ENCODE measurements at places on chromosomes 6 and 20.

DNA sequence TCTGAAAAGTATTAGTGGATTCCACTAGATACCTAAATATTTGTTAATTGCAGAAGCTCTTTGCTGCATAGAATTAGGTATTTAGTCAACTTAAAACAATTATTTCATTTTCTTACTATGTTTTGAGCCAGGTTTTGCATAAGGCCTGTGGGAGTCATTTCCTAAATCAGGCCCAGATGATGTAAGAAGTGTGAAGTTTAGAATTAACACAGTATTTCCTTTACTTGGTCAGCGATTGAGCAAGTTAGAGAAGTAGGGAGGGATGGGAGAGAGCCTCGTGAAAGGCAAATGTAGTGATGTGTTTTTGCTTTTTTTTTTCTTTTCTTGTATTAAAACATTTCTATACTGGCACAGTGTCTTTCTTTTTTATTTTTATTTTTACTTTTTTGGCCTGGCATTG, 711.1 kb downstream of the HDGFL1 start:
- no peak for DNase-seq

GRCh38 chr6:144630857-144631256, 345.7 kb downstream of the UTRN start:
- DNase-seq = no peak

DNA sequence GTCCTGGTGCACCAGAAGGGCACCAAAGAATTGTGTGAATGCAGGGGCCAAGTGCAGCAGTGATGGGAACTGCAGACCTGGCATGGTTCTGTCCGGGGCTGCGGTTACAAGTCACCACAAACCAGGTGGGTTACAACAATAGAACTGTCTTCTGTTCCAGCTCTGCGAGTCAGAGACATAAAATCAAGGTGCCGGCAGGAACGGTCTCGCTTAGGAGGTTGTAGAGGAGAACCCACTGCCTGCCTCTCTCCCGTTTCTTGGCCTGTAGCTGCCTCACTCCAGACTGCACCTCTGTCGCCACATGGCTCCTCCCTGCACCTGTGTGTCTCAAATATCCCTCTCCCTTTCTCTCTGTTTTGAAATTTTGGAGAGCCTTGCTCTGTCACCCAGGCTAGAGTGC, 143.3 kb downstream of the TAF4 start:
- DNase-seq = no peak

- no peak for DNase-seq
Measured at GRCh38 chr20:15042723-15043122, 705.3 kb upstream of the FLRT3 start.

DNA sequence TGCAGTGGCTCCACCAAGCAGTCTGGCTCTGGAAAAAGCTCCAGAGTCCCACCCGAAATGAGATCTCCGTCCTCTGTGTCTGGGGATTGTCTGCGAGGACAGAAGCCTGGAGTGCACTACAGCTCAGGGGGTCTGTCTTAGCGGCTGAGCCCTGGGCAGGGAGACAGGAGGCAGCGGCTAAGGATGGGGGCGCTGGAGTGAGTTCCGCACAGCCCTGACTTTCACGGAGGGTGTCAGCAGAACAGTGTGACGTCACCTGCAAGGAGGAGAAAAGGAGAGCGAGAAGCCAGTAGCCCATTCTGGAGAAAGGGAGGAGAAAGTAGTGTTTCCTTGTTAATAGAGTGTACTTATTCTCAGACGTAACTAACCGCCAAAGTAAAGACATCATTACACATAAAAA, 97.6 kb downstream of the FAM50B start:
- peak; percentile 44 for DNase-seq

DNA sequence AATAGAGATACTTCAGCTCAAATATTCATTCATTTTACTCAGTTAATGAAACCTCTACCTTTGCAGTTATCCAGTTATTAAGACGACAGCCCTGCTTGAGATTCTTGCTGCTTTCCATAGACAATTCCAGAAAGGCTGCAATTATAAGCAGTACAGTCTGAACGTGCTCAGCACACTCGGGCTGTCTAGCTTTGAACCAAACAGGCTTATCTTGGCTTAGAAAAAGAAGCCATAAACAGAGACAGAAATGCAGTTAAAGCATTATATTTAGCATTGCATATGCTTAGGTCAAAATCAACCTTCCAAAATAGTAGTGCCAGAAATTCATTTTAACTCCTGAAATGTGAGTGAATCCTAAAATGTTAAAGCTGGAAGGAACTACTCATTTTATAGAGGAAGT, 204.1 kb upstream of the KCNQ5 start:
- no peak for DNase-seq

- peak; percentile 77 for DNase-seq
Measured at GRCh38 chr20:1500496-1500895, 9.3 kb upstream of the SIRPB2 start.

DNA sequence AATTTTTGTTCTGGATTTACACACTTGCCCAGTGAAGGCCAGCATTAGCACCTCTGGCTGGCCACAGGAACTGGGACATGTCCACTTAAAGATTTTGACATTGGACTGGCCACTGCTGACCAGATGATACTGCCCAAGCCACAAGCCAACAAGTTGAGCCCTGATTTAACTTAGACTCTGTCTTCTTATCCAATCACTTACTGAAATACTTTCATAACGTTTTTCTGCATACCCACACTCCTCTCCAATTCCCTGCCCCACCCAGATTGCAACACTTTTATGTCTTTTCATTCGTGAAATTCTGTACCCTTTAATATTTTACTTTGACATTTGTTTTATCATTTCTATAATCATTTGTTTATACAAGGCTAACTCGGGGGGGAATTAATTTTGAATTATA, 170.3 kb upstream of the TAB2 start:
- no peak for DNase-seq

- no peak for DNase-seq
Measured at GRCh38 chr20:5691918-5692618, 58.1 kb upstream of the SHLD1 start.

- no peak for DNase-seq
Measured at GRCh38 chr6:19759117-19759880, 77.9 kb upstream of the ID4 start.

GRCh38 chr6:10901770-10902169, 14.9 kb downstream of the SYCP2L start:
- no peak for DNase-seq

DNA sequence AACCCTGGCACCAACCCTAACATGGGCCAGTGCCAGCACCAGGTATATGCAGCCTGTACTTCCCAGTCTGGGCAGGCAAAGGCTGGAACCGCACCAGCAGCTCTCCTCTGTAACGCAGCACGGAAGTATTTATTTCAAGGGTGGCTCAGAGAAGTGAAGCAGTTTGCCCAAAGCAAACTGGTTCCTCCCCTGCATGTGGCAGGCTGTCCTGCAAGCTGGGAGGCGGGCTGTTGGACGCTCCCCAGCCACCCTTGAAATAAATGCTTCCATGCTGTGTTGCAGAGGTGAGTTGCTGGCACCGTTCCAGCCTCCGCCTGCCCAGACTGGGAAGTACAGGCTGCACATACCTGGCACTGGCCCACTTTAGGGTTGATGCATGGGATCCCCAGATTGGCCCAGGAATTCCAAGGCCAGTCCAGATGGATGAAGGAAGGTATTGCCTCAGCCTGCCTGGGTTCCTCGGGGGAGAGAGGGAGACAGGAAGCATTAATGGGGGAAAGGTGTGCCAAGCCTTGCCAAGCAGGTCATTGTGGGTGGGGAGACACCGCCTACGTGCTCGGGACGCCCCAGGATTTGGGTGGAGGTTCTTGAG, 49.8 kb downstream of the PPARD start:
- DNase-seq = no peak

GRCh38 chr6:10429638-10430427, 15.0 kb upstream of the TFAP2A start:
- DNase-seq = peak; percentile 78

DNA sequence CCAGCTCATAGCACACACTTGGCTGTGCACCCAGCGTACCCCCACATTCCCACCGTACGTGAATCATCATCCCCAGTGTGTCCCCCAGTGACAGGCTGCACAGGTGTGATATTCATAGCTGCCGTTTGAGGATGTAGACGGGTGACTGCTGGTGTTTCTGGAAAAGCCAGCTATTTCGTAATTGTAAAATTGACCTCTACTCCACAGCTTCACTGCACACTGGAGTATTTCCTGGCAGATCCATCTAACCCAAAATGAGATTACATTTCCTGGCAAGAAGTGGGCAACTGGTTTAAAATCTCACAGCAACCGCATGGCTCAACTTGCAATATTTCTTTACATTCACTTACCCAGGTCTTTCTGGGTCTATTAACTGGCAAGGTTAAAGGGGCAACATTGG, 30.3 kb downstream of the CD83 start:
- no peak for DNase-seq

DNA sequence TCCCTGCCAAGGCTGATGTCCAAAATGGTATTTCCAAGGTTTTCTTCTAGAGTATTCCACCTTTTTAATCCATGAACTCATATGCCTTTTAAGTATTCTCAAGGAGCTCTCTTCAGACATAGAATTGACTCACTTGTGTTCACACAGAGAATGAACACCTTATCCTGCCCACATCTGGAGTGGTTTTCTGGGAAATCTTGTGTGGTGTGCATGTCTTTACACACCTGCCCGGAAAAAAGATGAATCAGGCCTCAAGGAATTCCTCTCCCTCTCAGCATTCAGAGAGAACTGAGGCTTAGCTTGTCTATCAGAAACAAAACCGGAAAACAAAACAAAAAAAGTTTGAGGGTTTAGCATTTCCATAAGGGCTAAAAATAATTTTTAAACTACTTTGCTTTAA, 148.8 kb downstream of the TFAP2A start:
- DNase-seq = no peak

Measured in GM23338 (cell line).